ENCODE measurements at places on chromosomes 7 and 10.

DNA sequence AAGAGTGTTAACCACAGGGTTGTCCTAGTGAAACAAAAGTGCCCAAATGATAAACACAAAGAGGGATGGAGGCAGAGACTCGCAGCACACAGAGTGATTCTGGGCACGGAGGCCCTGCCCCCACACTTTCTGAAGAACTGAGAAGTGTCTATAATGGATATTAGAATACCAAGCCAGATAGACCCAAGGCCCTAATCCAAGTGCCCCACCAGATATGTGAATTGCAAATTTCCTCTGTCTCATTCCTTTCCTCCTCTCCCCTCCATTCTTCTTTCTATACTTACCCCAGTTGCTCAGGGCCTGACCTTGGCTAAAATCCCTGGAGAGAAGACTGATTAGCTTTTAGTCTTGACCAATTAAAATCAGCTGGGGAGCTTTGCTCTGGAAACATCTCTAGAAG is 106.8 kb upstream of the AOAH start:
- DNase-seq = no peak

DNA sequence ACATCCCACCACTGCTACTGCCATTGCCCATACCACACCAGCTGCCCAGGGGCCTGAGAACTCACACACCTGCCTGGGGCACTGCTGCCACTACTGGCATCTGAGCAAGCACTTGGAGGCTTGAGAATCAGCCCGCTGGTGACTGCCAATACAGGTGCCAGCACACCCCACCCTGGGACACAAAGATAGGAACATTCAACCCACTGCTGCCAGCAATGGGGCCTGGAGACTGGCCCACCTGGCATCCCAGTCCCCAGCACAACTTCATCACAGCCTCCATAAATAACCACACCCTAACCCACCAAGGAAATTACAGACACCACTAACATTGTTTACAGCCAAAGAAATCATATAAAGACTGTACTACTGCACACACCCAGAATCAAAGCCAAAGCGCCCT is 115.9 kb downstream of the SLC16A9 start:
- no peak for DNase-seq

GRCh38 chr10:132939957-132940790 is 2.2 kb downstream of the CFAP46 start:
- peak; percentile 64 for DNase-seq

DNA sequence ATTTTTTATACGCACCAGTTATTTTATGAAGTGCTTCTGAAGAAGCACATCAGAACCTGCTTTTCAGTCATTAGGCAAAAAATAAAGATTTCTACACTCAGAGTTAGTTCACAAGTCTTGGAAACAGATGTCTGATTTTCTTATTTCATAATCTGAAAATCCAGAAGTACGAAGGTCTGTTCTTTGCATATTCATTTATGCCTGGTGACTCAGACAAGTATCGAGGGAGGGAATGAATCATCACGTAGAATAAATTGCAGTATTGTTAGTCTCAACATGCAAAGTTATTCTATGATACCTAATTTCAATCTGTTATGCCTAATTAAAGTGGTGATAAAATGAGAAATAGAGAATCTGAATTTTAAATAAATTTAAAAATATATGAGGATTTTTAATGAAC is 113.6 kb upstream of the SEM1 start:
- DNase-seq = no peak
